ENCODE measurements at places on chromosomes 1 and 21.

DNA sequence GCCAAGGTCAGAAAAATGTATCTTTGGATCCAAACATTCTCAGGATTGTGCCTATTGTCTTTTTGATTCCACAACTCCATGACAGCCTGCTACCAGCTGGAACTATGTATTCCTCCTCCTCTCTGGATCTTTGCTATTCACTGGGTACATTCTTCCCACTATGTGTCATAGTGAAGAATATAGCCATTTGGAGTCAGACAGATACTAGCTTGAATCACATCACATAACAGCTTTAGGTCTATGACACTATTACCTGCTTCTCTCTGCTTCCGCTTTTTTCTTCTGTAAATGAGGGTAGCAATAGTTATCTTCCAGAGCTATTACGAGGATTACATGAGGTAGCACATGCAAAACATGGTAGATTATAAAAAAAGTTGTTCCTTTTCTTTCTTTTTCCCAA is 5.4 kb upstream of the EXO1 start:
- no peak for DNase-seq

DNA sequence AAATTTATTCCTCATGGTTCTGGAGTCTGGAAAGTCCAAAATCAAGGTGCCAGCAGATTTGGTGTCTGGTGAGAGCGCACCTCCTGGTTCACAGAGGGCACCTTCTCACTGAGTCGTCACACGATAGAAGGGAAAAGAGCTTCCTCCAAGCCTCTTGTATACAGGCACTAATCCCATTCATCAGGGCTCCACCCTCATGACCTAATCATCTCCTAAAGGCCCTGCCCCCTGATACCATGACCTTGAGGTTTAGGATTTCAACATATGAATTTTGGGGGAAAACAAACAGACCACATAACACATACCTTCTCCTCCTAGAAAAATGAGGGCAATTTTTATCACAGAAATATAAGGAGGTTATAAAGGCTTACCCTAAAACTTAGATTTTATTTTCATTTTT is 88.0 kb upstream of the NFIA start:
- DNase-seq = no peak

DNA sequence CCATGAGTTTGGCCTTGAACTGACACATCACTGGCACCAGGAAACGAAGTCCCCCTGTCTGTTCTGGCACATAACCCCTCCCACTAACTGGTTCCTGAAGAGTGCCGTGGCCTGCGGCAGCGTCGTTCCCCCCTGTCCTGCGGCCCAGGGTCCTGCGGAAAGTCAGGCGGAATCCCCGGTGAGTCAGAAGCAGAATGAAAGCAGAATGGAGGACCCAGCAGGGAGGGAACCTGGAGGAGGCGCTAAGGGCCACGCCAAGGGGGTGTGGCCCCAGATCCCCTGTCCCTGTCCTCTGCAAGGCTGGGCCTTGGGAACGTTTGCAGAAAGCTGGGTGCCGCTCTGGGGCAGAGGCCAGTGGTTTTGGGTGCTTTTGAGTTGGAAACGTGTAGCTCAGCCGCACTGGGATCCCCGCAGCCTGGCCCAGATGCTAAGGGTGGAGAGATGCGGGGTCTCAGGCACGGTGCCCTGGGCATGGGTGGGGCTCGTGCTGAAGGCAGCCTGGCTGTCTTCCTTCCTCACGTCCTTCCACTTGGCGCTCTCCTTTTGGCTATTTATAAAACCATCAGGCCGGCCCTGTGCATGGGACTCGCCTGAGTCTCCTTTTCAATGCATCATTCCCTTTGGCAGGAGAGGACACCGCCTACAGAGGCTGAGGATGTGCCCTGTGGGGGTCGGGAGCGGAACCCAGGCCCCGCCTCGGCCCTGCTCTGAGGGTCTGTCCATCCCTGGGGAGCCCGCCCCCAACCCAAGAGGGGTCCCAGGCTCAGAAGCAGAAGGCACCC is 36.2 kb downstream of the TP73 start:
- DNase-seq = peak; percentile 68

DNA sequence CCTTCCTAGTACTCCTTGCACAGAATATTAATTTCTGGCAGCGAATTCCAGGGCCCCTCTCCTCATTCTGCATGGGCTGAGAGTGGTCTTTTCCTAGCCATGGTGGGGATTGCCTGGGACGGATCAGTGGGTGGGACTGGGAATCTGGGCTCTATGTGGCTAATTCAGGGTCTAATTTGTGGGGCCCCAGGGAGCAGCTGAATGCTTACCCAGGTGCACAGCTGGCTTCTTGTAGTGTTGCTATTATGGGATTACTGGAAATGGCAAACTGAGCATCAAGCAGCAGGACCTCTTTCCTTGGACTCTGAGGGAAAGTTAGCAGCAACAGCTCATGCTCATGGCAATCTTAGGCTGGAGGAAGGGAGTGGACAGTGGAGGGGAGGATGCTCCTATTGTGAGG is 187.1 kb upstream of the CACNA1E start:
- DNase-seq = no peak

- DNase-seq = no peak
These were observed 1.1 kb upstream of the CD46 start for GRCh38 chr1:207750631-207751305.

GRCh38 chr1:206744683-206745082 is 25.9 kb upstream of the IL19 start:
- DNase-seq = no peak

- DNase-seq = no peak
These were observed 69.6 kb upstream of the SGIP1 start for GRCh38 chr1:66464351-66464750.

GRCh38 chr1:11298390-11299224 is 25.6 kb downstream of the UBIAD1 start:
- no peak for DNase-seq

GRCh38 chr21:38597421-38597820 is 99.1 kb upstream of the ERG start:
- DNase-seq = no peak

- DNase-seq = no peak
These were observed 8.8 kb downstream of the PIGR start for GRCh38 chr1:206937425-206937824.

DNA sequence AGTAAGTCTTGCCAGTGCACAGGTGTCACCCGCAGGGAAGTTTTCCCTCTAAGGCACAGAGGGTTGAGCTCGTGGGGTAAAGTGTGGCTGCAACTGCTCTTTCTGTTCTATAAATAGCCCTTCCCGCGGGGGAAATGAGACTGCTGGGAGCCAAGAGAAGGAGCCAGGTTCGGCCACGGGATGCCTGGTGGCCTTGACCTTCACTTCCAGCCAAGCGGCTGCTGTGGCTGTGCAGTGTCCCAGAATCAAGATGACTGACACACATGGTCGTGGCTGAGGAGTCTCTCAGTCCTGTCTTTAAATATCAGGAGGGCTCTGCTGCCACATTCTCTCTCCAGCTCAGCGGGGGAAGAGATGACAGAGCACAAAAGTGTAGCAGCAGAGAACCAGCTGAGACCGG is 154.1 kb upstream of the VAMP3 start:
- no peak for DNase-seq

GRCh38 chr1:41485605-41486004 is 1.1 kb upstream of the EDN2 start:
- no peak for DNase-seq

DNA sequence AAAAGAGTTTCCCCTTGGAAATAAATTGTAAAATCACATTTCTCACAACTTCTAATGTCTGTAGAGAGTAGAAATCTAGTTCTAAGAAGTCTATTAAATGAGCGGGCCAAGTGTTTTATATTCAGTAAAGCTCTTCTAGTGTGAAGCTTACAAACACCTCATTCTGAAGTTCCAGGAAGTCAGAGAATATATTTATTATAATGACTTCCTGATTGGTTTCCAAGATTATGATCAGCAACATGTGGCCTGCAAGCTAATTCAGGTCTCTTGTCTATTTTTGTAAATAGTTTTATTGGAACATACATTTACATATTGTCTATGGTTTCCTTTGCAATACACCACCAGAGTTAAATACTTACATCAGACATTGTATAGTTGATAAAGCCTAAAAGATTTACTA is 603.9 kb downstream of the AMY1C start:
- no peak for DNase-seq
